ENCODE measurements at places on chromosomes 12 and 14. TPM values are rescaled to one million over a fixed set of nuclear protein-coding genes. Genes with fewer than 3 reads are reported as not detected.
A peak's percentile ranks its signal among the peaks of the same experiment; 100 is the strongest.

DNA sequence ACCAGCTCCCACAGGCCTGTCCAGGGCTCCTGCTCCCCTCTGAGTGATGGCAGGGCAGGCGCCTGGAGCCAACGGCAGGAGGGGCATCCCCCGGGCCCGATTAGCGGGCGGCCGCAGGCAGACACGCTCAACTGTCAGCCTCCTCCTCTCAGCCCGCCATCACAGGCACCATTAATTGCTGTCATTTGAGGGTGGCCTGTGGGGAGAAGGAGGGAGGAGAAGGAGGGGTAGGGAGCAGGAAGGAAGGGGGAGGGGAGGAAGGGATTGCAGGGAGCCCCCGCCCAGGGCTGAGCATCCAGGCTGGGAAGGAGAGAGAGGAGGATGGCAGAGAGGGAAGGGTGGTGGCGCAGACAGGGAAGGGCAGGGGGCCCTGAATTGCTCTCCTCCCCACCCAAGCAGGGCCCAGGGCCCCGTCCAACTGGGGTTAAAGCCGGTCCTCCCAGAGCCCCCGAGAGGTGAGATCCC, 36.1 kb downstream of the NCOR2 start:
- H3K4me3 ChIP-seq: no peak overlapping the region
- no peaks in the 10 kb centered on the region for H3K27me3 ChIP-seq
- H3K27ac ChIP-seq: no peak overlapping the region
- DNase-seq: no peak

GRCh38 chr14:102029956-102030355, 56.9 kb downstream of the HSP90AA1 start:
- H3K27ac ChIP-seq: no peak overlapping the region
- no peak for DNase-seq
- H3K4me3 ChIP-seq: no peak overlapping the region

The SLC2A14 gene
- total RNA-seq: 1.8 TPM

DNA sequence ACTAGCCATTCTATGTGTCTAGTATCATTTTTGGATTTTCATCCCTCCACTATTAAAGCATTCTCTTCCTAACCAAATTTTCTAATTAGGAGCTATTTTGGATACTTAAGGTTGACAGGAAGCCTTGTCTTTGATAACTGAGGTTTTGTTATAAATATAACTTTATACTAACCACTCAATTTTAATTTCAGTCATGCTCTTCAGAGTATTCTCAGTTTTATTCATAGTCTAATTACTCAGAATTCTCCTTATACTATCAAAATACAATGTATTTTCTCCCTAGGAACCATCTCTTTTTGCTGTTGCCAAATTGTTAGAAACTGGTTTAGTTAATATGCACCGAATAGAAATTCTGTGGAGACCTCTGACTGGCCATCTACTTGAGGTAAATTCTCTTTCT, 76.2 kb downstream of the MON2 start:
- no peak overlapping the region for H3K4me3 ChIP-seq
- H3K27me3 ChIP-seq: no peaks in the 10 kb centered on the region
- no peak overlapping the region for H3K27ac ChIP-seq
- no peak for DNase-seq
- H3K36me3 ChIP-seq: no peaks in the 10 kb centered on the region

- no peaks in the 10 kb centered on the region for H3K36me3 ChIP-seq
- no peaks in the 10 kb centered on the region for H3K27me3 ChIP-seq
- no peak overlapping the region for H3K27ac ChIP-seq
- no peak overlapping the region for H3K4me3 ChIP-seq
- no peak for DNase-seq
Measured at GRCh38 chr12:96720363-96720705, 186.7 kb upstream of the NEDD1 start.

DNA sequence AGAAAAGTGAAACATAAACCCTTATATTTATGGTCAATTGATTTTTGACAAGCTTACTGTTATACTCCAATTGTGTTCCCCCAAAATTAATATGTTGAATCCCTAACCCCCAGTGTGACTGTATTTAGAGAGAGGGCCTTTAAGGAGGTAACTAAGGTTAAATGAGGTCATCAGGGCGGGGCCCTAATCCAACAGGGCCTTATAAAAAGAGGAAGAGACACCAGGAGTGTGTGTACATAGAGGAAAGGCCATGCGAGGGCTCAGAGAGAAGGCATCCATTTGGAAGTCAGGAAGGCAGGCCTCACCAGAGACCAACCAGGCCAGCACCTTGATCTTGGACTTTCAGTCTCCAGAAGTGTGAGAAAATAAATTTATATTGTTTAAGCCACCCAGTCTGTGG, 6.5 kb upstream of the VTI1B start:
- H3K27me3 ChIP-seq: no peaks in the 10 kb centered on the region
- no peak for DNase-seq
- peak overlapping the region; percentile 47 for H3K27ac ChIP-seq
- H3K4me3 ChIP-seq: no peak overlapping the region
- peaks cover 22% of the 10 kb centered on the region for H3K36me3 ChIP-seq

DNA sequence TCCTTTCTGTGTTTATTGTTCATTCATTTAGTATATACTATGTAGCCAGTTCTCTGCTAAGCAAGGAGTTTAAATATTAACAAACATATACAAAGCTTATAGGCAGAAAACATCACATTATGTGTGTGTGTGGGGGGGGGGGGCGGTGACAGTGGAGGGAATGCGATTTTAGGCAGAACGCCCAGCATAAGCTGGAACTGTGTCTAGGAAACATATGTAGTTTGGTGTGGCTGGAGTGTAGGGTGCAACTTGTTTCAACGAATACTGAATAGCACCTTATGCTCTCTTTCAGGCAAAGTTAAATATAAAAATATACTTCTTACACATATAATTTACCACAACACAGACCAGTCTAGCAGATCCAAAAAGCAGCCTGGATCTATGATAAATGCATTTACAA, 980.6 kb downstream of the SLC6A15 start:
- H3K27ac ChIP-seq: no peak overlapping the region
- no peak overlapping the region for H3K4me3 ChIP-seq
- H3K4me1 ChIP-seq: no peaks in the 10 kb centered on the region
- no peaks in the 10 kb centered on the region for H3K27me3 ChIP-seq
- DNase-seq: no peak

DNA sequence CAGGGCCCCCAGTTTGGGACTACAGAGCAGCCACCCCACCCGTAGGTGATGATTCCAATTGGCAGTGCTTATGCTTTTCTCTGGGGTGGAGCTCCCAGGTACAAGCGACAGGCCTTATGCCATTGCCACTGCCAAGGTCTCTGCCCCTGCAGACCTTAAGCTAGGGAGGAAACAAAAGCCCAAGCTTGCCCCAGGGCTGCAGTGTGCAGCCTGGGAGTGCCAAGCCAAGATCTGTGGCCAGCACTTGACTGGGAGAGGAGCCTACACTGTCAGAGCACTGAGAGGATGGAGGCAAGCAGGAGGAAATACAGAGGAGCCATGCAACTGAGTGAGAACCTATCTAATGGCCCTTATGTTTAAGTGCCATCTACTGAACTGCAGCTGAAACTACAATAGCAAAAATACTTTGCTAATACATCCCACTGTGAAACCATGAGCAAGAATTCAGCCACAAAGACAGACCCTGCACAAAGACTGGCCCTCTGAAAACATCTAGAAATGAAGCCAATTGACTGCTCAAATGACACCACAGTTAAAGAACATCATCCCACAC, 17.7 kb upstream of the ASCL1 start:
- H3K27me3 ChIP-seq: peaks cover 48% of the 10 kb centered on the region
- no peak for DNase-seq
- H3K4me3 ChIP-seq: no peak overlapping the region
- H3K27ac ChIP-seq: no peak overlapping the region

DNA sequence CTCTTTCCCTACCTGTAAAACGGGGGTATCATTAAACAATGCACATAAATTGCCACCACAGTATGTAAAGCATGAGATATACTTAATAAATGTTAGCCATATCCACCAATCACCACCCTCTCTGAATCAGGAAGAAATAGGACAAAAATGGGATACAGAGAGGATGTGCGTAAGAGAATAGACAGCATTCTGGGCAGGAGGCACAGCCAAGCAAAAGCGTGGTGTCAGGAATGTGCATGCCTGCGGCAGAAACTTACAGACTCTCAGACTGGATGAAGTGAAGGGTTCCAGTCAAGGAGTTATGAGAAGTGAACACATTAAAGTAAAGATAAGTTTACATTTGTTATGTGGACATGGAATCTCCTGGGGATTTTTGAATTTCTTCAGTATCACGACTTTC, 121.7 kb upstream of the MDM1 start:
- no peaks in the 10 kb centered on the region for H3K27me3 ChIP-seq
- no peak overlapping the region for H3K4me3 ChIP-seq
- H3K27ac ChIP-seq: no peak overlapping the region
- no peak for DNase-seq
- peaks cover 14% of the 10 kb centered on the region for H3K4me1 ChIP-seq
- no peaks in the 10 kb centered on the region for H3K36me3 ChIP-seq

The BBOF1 gene
- 2.7 TPM for total RNA-seq

GRCh38 chr12:115504306-115505290, 772.9 kb downstream of the MED13L start:
- peaks cover 54% of the 10 kb centered on the region for H3K27me3 ChIP-seq
- peak overlapping the region; percentile 45 for H3K27ac ChIP-seq
- DNase-seq: no peak
- H3K4me1 ChIP-seq: peaks cover 32% of the 10 kb centered on the region
- no peaks in the 10 kb centered on the region for H3K36me3 ChIP-seq
- no peak overlapping the region for H3K4me3 ChIP-seq

DNA sequence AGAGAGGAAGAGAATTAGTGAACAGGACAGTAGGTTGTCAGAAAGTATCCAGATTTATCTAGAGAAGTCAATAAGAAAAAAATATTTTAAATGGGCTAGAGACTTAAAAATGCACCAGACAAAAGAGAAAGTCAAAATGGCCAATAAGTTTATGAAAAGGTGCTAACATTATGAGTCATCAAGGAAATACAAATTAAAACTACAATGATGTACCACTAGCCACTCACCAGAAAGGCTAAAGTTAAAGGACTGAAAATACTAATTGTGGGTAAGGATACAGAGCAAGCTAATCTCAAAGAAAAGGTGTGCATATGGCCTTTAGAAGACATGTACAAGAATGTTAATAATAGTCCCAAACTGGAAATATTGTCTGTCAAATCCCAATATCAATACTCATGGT, 37.7 kb downstream of the C12orf50 start:
- no peak overlapping the region for H3K27ac ChIP-seq
- no peak overlapping the region for H3K4me3 ChIP-seq
- H3K4me1 ChIP-seq: no peaks in the 10 kb centered on the region
- H3K27me3 ChIP-seq: no peaks in the 10 kb centered on the region
- no peak for DNase-seq
- H3K36me3 ChIP-seq: no peaks in the 10 kb centered on the region

DNA sequence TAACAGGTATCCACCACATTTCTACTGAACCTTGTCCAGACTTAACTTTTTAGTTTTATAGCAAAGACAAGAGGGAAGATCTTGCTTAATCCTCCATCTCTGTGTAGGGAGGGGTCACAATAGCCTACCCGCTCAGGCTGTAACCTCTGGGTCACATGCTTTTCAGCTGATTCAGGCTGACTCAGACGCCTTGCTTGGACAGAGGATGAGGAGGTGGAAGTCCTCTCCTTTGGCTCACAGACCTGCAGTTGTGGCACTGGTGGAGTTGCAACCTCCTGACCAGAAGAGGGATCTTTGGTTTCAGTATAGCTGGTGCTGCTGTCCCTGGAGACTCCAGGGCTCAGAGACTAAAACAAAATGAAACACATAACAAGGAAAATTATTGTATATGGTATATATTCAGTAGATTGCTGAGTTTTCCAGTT, 16.2 kb downstream of the ACIN1 start:
- no peak for DNase-seq
- H3K27me3 ChIP-seq: no peaks in the 10 kb centered on the region
- H3K27ac ChIP-seq: no peak overlapping the region
- H3K4me1 ChIP-seq: no peaks in the 10 kb centered on the region

DNA sequence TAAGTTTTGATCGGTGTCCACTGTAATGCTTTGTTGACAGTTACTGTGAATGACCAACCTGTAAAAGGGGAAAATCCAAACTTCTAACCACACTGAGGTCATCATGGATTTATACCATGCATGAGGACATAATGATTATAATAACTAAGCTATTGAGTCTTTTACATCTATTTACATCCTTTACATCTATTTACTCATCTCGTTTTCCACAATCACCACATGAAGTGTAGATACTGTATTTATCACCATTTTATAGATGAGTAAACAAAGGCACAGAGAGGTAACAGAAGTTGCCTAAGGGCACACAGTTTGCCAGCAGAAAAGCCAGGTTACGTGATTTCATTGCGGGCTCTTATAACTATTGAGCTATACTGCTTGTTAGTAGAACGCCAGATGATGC, 27.9 kb upstream of the EID3 start:
- H3K27me3 ChIP-seq: no peaks in the 10 kb centered on the region
- H3K4me1 ChIP-seq: no peaks in the 10 kb centered on the region
- H3K4me3 ChIP-seq: no peak overlapping the region
- no peaks in the 10 kb centered on the region for H3K36me3 ChIP-seq
- H3K27ac ChIP-seq: no peak overlapping the region

- H3K36me3 ChIP-seq: no peaks in the 10 kb centered on the region
- no peak overlapping the region for H3K27ac ChIP-seq
- H3K4me3 ChIP-seq: no peak overlapping the region
- H3K4me1 ChIP-seq: peaks cover 38% of the 10 kb centered on the region
- no peaks in the 10 kb centered on the region for H3K27me3 ChIP-seq
Measured at GRCh38 chr14:31897581-31898186, 179.4 kb upstream of the ARHGAP5 start.

- H3K36me3 ChIP-seq: no peaks in the 10 kb centered on the region
- H3K27me3 ChIP-seq: no peaks in the 10 kb centered on the region
- H3K27ac ChIP-seq: no peak overlapping the region
- DNase-seq: no peak
- no peak overlapping the region for H3K4me3 ChIP-seq
- no peaks in the 10 kb centered on the region for H3K4me1 ChIP-seq
Measured at GRCh38 chr14:88005978-88006851, 1.3 kb downstream of the GPR65 start.

The SIX4 gene
- total RNA-seq: 6.1 TPM

DNA sequence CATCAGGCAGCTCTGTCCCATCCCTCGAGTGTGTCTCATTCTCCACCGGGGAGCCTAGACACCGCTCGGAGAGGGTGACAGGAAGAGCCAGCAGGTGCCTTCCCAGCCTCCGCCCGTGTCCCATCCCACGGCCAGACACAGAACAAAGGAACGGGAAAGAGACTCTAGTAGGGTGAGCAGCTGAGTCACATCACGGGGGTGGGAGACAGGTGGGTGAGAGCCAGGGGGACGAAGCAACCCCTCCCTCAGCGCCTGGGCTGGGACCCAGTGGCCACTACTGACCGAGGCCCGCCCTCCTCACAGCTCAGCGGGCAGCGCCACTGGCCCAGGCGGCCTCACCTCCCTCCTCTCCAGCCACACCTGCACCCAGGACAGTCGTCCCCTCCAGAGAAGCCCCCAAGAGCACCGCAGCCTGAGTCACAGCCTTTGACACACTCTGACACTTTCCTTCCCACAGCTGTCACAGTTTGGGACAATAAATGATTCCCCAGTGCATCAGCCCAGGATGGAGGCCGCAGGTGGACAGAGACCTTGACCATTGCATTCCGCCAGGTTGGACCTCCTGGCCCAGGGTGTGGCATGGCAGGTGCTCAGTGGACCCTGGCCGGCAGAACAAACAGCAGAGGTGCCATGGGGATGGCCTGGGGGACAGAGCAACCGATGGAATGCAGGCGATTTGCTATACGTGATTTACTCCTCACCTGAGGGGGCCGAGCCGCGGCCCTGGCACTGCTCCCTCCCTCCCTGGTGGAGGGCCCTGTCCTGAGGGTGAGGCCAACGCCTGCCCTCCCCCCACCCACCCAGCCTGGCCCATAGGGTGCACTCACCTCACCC, 45.4 kb upstream of the GALNT9 start:
- peaks cover 11% of the 10 kb centered on the region for H3K4me1 ChIP-seq
- DNase-seq: no peak
- no peaks in the 10 kb centered on the region for H3K36me3 ChIP-seq
- H3K27me3 ChIP-seq: peaks cover 90% of the 10 kb centered on the region

The DAO gene
- total RNA-seq: not detected

The BDKRB2 gene
- 0.18 TPM for total RNA-seq

The SMAGP gene
- 0.82 TPM for total RNA-seq

Measured in neural crest cell (in vitro differentiated cells).